HFF-Myc (cell line): ENCODE measurements at places on chromosomes 4 and X.

- DNase-seq: no peak
Observed at GRCh38 chr4:188783606-188784160, 644.4 kb downstream of the TRIML1 start.

DNA sequence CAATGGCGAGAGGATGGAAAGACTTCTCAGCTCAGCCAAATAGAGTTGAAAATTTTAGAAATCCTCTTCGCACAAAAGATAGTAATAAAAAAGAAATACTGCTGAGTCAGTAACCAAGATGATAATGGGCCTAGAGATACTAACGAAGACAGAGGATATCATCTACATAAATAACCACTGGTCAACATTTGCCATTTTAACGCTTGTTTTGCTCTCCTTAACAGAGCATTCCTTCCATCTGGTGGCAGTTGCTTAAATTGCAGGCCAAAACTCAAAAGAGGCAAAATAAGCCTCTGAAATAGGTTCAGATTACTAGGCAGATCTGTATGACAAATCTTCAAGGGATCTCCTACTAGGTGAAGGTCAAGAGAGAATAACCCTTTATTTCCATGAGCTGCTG lies 51.7 kb upstream of the MCF2 start:
- no peak for DNase-seq

DNA sequence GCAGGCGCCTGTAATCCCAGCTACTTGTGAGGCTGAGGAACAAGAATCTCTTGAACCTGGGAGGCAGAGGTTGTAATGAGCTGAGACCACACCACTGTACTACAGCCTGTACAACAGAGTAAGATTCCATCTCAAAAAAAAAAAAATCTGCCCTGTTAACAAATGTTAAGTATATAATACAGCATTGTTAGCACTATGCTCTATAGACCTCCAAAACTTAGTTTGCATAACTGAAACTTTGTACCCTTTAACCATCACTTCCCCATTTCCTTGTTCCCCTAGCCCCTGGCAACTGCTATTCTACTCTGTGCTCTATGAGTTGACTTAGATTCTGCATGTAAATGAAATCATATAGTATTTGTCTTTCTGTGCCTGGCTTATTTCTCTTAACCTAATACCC lies 76.7 kb downstream of the TAB3 start:
- DNase-seq: no peak

DNA sequence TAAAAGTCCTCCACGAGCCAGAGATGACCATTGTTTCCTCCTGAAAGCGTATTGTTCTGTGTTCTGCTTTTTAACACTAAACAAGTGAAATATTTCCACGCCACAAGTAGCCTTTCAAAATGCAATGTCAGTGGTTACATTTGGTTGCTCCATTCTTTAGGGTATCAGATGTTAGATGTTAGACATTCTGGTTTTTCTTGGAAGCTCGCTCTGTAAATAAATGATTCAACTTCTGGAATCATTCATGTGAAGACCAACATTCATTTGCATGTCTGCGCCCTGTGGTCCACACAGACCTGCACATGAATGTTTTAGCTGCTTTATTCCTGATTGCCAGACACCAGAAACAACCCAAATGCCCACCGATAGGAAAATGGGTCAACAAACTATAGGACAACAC lies 38.0 kb upstream of the HELT start:
- DNase-seq: no peak

DNA sequence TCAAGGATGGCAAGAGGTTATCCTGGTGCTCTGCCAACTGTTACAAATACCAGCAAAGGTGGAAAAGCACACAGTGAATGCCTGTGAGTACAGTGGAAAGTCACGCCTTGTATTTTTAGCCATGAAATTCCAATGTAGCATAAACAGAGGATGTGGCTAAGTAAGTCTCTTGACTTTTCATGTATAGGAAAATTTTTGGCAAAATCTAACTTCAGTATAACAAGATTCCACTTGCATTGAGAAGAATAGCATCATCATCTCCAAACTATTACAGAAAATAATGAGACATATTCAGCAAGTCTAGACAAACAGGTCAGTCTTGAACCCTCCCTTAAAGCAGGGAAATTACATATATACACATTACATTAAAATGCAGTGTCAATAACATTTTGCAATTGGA lies 7.9 kb downstream of the SLC10A6 start:
- DNase-seq: no peak

GRCh38 chrX:53318766-53319353 lies 37.5 kb upstream of the IQSEC2 start:
- no peak for DNase-seq

GRCh38 chr4:41215155-41215554 lies 813 bp upstream of the APBB2 start:
- DNase-seq: no peak

GRCh38 chrX:39820938-39821708 lies 276.6 kb downstream of the BCOR start:
- no peak for DNase-seq

- no peak for DNase-seq
Observed at GRCh38 chr4:7241597-7242125, 49.3 kb downstream of the SORCS2 start.

- DNase-seq: peak; percentile 32
Observed at GRCh38 chr4:7699031-7699430, 240.6 kb downstream of the AFAP1 start.

GRCh38 chr4:61638591-61638990 lies 438.5 kb downstream of the ADGRL3 start:
- DNase-seq: no peak
